Hematopoietic multipotent progenitor cell (in vitro differentiated cells): ENCODE measurements at places on chromosomes 13 and 19. TPM values are rescaled to one million over a fixed set of nuclear protein-coding genes. Genes with fewer than 3 reads are reported as not detected.

DNA sequence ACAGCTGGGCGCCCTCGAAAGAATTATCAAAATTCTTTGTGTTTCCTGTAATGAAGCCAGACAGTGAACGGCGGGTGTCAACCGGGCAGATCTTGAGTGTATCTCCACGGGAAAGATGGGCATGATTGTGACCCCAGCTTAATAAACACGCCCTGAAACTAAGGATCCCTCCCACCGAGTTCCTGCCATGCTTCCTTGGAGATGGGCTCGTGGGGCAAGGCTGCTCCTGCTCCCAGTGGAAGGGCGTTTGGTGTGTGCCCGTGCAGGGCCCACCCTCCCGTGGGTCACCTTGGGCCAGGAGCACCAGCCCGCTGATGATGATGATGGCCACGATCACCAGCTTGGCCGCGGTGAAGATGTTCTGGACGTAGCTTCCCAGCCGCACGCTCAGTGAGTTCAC, 7.4 kb downstream of the SLC7A9 start:
- DNase-seq = no peak

Gene LILRB4
- total RNA-seq = 0.81 TPM

DNA sequence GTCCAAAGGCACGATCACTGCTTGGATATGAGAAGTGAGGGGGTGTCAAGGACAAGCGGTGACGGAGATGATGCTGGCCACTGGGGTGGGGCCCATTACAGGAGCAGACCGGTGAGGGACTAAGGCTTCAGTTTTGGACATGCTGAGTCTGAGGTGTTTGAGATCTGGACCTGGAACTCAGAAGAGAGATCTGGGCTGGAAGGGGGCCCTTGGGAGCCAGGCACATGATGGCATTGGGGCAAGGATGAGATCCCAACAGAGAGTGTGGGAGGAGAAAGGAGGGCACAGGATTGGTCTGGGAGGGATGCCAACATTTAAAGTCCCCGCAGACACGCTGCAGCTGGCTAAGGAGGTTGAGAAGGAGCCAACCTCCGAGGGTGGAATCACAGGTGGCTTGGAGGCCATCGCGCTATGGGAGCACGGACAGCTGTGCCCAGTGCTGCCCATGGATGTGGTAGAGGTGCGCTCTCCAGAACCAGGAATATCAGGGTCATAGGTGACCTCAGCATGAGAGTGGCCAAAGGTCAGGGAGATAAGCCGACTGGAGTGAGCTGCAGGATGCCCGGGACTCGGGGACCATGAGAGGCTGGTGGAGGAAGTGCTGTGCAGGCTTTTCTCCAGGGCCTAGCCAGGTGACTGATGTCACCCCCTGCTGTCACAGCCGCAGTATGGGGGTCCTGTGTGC, 21.8 kb downstream of the DHRS12 start:
- DNase-seq = no peak

Gene FAM124A
- total RNA-seq = 0.27 TPM

Gene FCAR
- total RNA-seq = 1.3 TPM

- DNase-seq = no peak
These were observed 43.9 kb downstream of the RAB20 start for GRCh38 chr13:110517505-110518225.

- DNase-seq = no peak
These were observed 84.2 kb downstream of the COL4A2 start for GRCh38 chr13:110391273-110391672.

Gene ZNF888
- total RNA-seq = 7.0 TPM
